ENCODE measurements at places on chromosomes 1 and 21.

GRCh38 chr1:5238351-5239130, 584.1 kb downstream of the AJAP1 start:
- DNase-seq = no peak

DNA sequence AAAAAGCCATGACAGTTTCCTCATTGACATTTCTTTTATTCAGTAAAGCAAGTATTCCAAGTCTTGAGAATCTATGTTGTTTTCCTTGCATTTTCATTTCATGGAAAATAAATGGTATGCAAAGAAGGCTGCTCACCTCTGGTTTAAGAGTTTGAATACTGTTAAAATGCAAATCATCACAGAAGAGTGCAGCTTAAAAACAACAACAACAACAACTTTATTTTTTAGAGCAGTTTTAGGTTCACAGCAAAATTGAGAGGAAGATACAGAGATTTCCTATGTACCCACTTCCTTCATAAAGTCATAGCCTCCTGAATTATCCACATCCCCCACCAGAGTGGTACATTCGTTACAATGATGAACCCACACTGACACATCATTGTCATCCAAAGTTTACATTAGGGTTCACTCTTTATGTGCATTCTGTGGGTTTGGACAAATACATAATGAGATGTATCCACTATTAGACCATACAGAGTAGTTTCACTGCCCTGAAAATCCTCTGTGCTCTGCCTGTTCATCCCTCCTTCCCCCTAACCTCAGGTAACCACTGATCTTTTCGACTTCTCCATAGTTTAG, 39.2 kb downstream of the CD2 start:
- DNase-seq = no peak

- peak; percentile 65 for DNase-seq
Measured at GRCh38 chr1:47578026-47578720, 140.3 kb downstream of the FOXD2 start.

- DNase-seq = no peak
Measured at GRCh38 chr1:57824535-57824934, 400.7 kb upstream of the DAB1 start.

DNA sequence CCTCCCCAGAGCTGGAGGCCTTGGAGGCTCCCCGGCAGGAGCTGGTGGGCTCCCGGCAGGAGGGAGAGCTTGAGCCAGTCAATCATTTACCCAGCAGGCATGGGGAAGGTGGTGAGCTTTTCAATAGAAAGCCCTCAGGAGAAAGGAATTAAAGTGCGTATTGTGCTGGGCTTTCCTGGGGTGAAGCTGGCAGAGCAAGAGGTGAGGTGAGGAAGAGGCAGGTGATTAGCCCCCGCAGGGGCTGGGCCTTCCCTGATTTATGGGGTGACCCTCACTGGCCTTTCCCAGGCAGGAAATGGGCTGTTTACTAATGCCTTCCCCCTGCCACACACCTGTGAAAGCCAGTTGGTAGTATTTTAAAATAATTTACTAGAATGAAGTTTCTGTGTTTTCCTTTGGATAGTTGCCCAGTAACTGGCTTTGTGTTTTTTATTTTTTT, 25.8 kb downstream of the CLDN14 start:
- DNase-seq = no peak

- DNase-seq = no peak
Measured at GRCh38 chr21:15514073-15514946, 215.5 kb upstream of the USP25 start.

GRCh38 chr1:40267767-40268187, 9.7 kb downstream of the ZMPSTE24 start:
- no peak for DNase-seq
